ENCODE measurements at places on chromosomes 1 and 21.

- DNase-seq = peak; percentile 15
Observed at GRCh38 chr1:47262787-47263413, 30.9 kb upstream of the TAL1 start.

GRCh38 chr1:187245201-187245600 is 416.5 kb downstream of the PLA2G4A start:
- DNase-seq = no peak

DNA sequence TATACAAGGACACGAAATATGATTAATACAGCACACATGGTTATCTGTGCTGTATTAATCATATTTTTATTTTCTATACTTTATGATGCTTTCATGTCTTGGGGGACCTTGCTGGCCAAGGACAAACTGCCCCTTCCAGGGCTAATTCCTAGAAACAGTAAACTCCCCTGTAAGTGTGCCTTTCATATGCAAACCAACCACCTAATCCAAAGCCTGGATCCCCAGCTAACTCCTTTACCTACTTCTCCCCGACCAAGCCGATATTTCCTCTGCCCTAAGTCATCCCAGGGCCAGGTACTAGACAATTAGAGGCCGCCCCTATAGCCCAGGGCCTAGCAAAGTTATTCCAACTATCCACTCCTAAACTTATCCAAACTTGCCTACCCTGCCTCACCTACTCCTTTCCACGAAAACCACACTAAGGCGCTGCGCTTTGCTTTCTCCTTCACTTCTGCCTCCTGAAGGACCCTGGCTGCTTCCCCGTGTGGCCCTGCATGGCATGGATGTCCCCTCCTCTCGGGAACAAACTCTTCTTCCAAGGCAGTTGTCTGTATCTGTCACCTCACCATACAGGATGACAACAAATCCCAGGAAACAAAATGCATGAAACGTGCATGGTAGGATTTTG is 10.2 kb downstream of the SH3BP5L start:
- no peak for DNase-seq

GRCh38 chr1:36961062-36961615 is 73.2 kb downstream of the GRIK3 start:
- no peak for DNase-seq

- DNase-seq = no peak
Observed at GRCh38 chr1:10649517-10650201, 146.8 kb downstream of the CASZ1 start.

- no peak for DNase-seq
Observed at GRCh38 chr1:164673584-164674214, 114.7 kb downstream of the PBX1 start.

- no peak for DNase-seq
Observed at GRCh38 chr1:226820941-226821718, 49.3 kb upstream of the PSEN2 start.

- no peak for DNase-seq
Observed at GRCh38 chr1:178133239-178133989, 39.5 kb downstream of the RASAL2 start.

DNA sequence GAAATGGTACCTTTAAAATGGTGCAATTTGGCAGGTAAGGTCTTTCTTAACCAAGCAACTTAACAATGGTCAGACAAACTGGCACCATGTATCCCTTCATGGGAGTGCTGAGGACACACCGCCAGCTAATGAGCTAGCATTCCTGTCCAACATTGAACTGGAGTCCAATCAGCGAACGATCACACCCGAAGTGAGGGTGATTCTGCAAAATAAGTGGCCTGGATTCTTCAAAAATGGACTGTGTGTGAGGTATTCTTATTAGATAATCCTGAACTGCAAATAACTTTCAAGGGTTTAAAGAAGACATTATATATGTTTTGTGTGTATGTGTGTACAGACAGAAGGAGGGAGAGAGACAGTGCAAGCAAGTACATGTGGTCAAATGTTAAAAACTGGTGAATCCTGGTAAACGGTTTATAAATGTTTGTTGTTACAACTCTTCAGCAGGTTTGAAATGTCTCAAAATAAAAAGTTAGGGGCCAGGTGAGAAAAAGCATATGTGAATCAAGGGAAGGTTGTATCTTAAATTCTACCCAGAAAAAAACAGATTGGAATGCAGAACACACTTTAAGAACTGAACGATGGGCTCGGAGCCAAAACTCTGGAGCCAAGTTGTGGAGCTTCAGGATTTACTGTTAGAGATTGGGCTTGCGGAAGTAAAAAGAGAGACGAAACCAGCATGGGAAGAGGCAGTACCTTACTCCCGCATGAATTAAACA is 20.9 kb downstream of the GADD45A start:
- DNase-seq = no peak

GRCh38 chr1:221689138-221689537 is 52.8 kb downstream of the DUSP10 start:
- no peak for DNase-seq

- no peak for DNase-seq
Observed at GRCh38 chr1:244138399-244138798, 87.3 kb downstream of the ZBTB18 start.

- no peak for DNase-seq
Observed at GRCh38 chr1:30032302-30032701, 691.1 kb downstream of the MATN1 start.

DNA sequence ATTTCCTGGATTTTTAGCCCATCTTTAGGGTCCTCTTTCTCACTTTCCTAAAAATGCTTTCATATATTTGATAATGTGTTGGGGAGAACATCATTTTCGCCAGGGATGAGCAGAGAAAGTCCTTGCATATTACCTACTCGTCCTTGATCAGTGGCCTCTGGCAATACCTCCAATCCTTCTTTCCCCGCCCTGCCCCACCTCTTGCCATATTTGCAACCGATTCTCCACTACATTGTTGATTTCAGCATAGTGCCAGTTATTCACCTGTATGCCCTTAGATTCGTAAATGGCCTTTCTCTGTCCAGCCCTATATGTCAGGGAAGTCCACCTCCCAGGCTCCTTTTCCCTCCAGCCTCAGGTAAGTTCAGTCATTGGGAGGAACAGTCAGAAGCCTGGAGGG is 13.5 kb upstream of the F3 start:
- no peak for DNase-seq

GRCh38 chr1:156899956-156900718 is 6.6 kb downstream of the PEAR1 start:
- DNase-seq = no peak

- no peak for DNase-seq
Observed at GRCh38 chr1:226806988-226807387, 63.4 kb upstream of the PSEN2 start.

- DNase-seq = no peak
Observed at GRCh38 chr1:31120783-31121180, 55.3 kb upstream of the PUM1 start.

DNA sequence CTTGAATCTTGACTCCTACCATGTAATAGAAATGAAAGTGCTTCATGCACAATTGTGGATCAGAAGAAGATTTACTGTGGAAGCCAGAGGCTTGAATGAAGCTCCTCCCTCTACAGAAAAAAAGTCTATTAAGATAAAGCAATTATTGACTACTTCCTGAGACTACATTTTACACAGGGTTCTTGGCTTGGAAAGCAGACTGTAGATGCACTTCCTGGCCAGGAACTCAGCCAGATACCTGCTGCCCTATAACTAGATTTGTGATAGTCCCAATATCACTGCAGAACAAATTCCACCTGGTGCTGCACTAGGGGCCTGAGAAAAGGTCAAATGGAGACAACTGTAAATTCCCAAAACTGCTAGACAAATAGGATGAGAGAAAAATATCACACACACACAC is 96.8 kb upstream of the GUCA2B start:
- no peak for DNase-seq

GRCh38 chr1:220791285-220791684 is 4.6 kb downstream of the MTARC1 start:
- no peak for DNase-seq

- no peak for DNase-seq
Observed at GRCh38 chr1:28172713-28173150, 3.8 kb downstream of the PTAFR start.

- DNase-seq = no peak
Observed at GRCh38 chr1:41975850-41976569, 57.3 kb upstream of the HIVEP3 start.

DNA sequence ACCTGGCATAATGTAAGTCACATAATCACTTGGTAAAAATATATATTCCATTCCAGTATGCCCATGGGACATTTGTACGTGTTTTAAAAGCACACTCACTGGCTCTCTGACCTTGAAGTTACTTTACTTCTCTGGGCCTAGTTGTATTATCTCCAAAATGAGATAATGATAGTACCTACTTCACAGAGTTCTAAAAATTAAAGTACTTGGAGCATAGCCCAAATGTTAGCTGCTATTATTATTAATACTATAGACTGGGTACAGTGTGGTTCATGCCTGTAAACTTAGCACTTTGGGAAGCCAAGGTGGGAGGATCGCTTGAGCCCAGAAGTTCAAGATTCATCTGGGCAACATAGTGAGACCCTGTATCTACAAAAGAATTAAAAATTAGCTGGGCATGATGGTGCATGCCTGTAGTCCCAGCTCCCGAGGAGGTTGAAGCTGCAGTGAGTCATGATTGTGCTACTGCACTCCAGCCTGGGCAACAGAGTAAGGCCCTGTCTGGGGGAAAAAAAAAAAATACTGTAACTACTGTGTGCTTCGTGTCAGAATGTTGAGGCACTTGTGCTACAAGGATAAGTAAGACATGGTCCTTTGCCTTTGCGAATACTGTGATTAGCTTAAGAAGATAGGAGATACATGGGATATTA is 45.7 kb downstream of the TDRD5 start:
- DNase-seq = no peak

DNA sequence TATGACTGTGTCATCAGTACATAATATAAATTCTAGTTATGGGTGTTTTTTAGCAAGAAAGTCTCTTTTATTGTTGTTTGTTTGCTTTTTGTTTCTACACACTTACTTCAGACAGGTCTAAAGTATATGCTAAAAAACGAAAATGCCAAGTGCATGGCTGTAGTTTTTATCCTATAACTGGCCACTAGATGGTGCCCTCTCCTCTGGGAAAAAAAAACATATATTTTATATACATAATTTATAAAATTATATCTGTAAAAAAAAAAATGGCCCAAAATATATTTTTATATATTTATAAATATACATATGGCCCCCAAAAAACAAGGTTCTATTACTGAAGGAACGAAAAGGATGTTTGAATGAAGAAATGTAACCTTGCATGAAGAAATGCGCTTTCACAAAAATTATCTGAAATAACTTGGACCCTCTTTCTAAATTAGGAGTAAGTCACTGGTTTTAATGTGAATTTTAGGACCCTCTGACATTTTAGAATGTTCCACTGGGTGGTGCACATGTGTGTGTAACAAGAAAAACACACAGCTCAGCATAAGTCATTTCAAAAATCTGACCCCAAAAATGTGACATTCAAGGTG is 93.5 kb downstream of the TTLL7 start:
- no peak for DNase-seq

GRCh38 chr1:212968368-212968863 is 18.1 kb downstream of the VASH2 start:
- DNase-seq = no peak

DNA sequence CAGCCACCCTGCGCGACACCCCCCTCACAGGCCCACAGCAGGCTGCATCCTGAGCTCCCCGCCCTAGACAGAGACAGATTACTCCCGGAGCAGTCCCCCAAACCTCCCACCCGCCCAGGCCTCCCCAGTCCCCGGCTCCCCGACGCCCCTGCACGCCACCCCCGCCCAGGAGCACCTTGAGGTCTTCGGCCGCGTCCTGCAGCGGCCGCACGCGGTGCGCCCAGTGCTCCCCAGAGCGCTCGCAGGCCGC is 731 bp downstream of the TRIM11 start:
- DNase-seq = no peak

DNA sequence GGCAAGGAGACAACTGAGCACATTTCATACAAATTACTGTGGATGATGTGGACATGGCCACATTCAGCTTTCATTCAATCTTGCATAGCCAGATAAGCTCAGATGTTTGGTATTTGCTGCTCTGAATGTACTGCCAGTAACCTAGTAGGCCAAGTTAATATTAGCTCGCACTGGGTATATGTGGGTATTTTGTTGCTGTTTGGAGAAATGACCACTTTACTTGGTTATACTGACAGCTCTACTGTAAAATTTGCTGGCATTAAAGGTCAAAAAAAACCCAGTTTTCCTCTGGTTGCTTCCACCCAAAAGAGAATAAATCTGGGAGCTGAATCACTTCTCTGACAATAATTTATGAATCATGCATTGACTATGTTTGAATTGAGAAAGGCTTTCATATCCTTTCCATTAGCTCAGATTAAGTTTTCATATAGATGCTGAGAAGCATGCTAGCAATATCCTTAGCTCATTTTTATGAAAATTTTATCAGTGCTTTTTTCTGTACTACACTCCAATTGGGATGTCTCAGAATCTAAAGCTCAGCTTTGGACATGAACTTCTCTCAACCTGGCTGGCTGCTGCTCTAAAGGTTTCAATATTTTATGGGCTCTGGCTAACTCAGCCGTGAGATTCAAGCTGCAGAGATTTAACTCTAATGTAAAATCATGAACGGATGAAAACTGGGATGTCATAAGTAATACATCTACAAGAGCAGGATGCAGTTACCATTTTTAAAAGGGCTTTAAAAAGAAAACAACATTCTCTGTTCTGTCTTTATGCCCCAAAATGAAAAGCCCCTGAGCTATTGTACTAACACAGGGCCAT is 330.0 kb downstream of the BARHL2 start:
- no peak for DNase-seq

DNA sequence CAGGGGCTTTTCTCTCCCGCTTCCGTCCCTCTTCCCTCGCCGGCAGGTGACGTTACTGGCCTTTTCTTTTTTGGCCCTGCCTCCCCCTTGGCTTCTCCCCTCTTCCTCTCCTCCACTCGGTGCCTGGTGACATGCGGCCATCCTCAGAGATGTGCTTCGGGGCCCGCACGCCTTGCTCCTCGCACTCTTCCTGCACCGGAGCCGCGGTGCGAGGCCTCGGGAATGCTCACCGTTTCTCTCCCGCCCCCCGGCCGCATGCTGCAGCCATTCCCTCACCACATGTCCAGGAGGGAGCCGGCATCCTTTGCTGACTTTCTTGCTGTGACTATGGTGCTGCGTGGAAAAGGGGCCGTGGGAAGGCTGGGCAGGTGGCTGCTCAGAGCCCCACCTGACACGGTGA is 39.3 kb downstream of the PDE9A start:
- no peak for DNase-seq

GRCh38 chr1:68372487-68372886 is 77.3 kb downstream of the RPE65 start:
- no peak for DNase-seq

- DNase-seq = no peak
Observed at GRCh38 chr1:16374266-16374665, 7.2 kb downstream of the SZRD1 start.

DNA sequence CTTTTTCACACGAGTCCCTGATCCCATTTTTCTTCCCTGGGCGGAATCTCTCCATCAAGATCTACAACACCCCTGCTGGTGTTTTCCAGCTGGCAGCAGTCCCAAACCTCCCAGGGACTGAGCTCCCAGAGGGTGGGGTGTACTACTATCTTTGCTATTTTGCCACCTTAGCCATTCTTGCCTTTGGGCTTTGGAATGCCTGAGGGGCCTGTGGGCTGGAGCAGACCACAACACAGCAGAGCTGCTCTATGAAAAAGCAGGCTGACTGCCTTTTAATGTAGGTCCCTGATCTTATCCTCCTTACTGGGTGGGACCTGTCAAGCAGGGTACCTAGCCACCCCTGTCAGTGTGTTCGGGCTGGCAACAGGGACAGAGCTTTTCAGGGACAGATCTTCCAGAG is 91.9 kb downstream of the KCNT2 start:
- DNase-seq = no peak

Data from stimulated activated CD8-positive, alpha-beta memory T cell treated with anti-CD3 and anti-CD28 coated beads, Interleukin-7, amount 100 ng/mL, for 24 hours (primary cell).